ENCODE measurements at places on chromosomes 16 and 17. TPM values are rescaled to one million over a fixed set of nuclear protein-coding genes. Genes with fewer than 3 reads are reported as not detected.

The NBR1 gene
- 53.0 TPM for total RNA-seq

The KRT14 gene
- total RNA-seq = 2,248 TPM

The CCT6B gene
- total RNA-seq = 0.72 TPM

The NOG gene
- total RNA-seq = 10.4 TPM

The ANKRD40CL gene
- total RNA-seq = not detected

The PALB2 gene
- total RNA-seq = 14.3 TPM

The ARL17A gene
- 1.4 TPM for total RNA-seq

The CHTF8 gene
- total RNA-seq = 62.7 TPM

The UBALD1 gene
- 5.5 TPM for total RNA-seq

The CCDC154 gene
- total RNA-seq = 0.43 TPM

The SDK2 gene
- total RNA-seq = 7.5 TPM

The CES4A gene
- total RNA-seq = 2.2 TPM

The MAP2K4 gene
- total RNA-seq = 46.0 TPM

The CACNB1 gene
- total RNA-seq = 6.7 TPM

The AURKB gene
- total RNA-seq = 2.3 TPM

The KRT9 gene
- not detected for total RNA-seq

The ARHGDIG gene
- total RNA-seq = not detected

The PTX4 gene
- total RNA-seq = not detected

The LGALS9B gene
- total RNA-seq = not detected

The WFIKKN2 gene
- total RNA-seq = not detected

The NR1D1 gene
- total RNA-seq = 0.72 TPM

The MPP3 gene
- 10.0 TPM for total RNA-seq

The STAC2 gene
- total RNA-seq = not detected

The SLC38A10 gene
- 54.1 TPM for total RNA-seq

The GNAO1 gene
- total RNA-seq = 0.24 TPM

The ALOX15B gene
- 53.3 TPM for total RNA-seq

The GDPD3 gene
- 5.1 TPM for total RNA-seq

The EVPLL gene
- total RNA-seq = 4.0 TPM

The SLC16A13 gene
- total RNA-seq = 0.85 TPM

The FADS6 gene
- 0.24 TPM for total RNA-seq

The GJC1 gene
- under 0.01 TPM for total RNA-seq

The MYH11 gene
- under 0.01 TPM for total RNA-seq

The IRX3 gene
- 3.4 TPM for total RNA-seq

The CNTNAP4 gene
- total RNA-seq = not detected

All from tracheal epithelial cell (primary cell).